Fibroblast of villous mesenchyme (primary cell): ENCODE measurements at places on chromosomes 3 and 15.

DNA sequence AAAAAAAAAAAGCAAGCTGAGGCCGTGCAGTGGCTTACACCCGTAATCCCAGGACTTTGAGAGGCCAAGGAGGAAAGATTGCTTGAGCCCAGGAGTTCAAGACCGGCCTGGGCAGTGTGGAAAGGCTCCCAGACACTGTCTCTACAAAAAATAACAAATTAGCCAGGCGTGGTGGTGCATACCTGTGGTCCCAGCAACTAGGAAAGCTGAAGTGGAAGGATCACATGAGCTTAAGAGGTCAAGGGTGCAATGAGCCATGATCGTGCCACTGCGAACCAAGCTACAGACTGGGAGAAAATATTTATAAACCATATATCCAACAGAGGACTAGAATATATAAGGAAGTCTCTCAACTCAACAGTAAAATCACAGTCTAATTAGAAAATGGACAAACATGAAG lies 10.0 kb downstream of the KLHDC8B start:
- no peak for DNase-seq

GRCh38 chr15:27973886-27974285 lies 125.2 kb downstream of the OCA2 start:
- DNase-seq = no peak

- DNase-seq = no peak
Observed at GRCh38 chr3:194132465-194133286, 3.3 kb upstream of the HES1 start.

- no peak for DNase-seq
Observed at GRCh38 chr3:18401300-18401961, 23.7 kb downstream of the SATB1 start.

DNA sequence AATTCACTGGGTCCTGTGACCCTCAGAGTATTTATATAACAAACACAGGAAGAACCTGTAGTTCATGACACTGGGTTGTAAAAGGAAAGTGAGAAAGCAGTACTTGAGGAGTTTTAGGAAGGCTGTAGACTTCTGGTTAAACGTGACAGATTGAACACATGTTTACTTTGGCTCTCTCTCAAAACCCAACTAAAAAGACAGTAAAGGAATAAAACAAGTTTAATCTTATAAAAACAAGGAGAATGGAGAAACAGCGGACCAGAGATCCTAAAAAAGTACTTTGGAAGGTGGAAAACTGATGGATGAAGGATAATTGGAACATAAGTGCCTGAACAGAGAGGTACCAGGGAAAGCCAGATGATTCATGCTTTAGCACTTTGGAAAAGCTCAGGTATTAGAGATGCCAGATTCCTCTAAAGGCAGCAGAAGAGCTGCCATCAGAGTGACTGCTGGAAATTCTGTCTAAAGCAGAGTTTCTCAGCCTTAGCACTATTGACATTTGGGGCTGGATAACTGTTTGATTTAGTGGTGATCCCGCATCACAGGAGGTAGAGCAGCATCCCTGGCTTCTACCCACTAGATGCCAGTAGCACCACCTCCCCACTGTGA lies 182.9 kb upstream of the RORA start:
- peak; percentile 13 for DNase-seq

DNA sequence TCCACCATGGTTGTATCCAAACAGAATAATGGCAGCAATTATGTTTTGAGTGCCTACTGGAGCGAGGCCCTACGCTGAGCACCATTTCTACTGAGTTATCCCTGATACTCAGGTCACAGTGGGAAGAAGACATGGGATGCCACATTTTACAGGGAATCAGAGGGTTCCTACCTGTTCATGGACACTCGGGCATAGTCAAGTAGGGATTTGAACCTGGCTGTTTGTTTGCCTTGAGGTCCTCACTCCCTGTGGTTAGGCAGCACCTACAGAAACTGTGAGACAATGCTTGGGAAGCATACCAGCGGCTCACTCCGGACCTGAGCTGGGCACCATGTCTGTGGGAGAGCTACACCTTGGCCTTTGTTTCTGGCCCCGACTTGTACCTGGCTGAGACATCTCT lies 390.4 kb downstream of the LRTM1 start:
- no peak for DNase-seq

DNA sequence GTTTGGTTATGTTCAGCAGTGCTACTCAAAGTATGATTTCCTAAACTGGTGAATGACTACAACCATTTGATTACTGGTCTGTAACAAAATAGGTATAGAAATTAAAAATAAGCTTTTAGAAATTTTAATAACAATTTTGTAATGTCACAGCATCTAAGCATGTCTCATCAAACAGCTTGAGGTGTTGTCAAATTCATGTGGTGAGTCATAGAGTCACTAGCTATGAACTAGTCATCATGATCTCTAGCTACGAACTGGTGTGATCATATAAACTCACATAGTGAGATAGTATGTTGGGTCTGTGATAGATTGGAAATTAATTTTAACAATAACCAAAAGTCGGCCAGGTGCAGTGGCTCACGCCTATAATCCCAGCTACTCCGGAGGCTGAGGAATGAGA lies 213.9 kb upstream of the RBMS3 start:
- DNase-seq = peak; percentile 14

DNA sequence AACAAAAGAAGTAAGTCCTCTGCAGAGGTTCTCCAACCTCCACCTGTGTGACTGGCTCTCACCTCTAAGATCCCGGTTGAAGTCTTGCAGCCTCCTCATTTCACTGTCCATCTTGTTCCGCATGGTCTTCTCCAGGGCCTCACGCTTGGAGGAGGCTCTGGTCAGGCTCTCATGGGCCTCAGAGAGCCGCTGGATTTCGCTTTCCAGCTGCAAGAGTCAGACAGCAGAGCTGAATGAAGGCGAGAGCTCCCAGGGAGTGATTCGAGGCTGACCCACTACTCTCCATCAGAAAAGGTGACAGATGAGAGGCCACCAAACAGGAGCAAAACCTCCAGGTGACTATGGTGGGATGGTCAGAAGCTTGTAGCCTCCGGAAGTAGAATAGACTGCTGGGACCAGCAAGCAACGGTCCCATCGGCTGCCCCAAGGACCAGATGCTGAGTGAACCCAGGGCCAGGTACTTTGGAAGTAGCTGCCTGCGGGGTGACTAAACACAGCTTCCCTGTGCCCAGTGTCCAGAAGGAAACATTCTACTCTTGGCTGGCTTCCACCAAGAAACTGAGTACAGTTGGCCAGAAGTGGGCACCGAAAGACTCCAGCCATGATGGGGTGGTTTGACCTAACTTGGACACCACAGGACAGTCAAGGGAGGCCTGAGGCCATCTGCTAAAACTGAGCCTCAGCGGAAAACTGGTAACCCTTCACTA lies 7.9 kb downstream of the AMOTL2 start:
- no peak for DNase-seq

DNA sequence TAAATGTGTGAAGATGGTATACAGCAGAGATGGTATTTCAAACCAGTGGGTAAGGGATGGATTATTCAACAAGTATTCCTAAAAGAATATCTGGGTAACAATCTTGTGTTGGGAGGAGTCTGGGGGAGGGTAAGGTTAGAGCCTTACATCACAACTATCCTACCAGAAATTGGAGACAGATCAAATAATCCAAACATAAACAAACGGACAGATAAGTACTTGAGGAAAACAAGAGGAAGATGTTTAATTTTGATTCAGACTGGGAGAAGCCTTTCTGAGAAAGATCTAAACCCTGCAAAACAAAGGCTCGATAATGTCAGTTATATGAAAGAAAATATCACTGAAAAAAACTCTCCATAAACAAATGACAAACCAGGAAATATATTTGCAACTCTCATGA lies 77.9 kb downstream of the SLC9A9 start:
- DNase-seq = peak; percentile 22

DNA sequence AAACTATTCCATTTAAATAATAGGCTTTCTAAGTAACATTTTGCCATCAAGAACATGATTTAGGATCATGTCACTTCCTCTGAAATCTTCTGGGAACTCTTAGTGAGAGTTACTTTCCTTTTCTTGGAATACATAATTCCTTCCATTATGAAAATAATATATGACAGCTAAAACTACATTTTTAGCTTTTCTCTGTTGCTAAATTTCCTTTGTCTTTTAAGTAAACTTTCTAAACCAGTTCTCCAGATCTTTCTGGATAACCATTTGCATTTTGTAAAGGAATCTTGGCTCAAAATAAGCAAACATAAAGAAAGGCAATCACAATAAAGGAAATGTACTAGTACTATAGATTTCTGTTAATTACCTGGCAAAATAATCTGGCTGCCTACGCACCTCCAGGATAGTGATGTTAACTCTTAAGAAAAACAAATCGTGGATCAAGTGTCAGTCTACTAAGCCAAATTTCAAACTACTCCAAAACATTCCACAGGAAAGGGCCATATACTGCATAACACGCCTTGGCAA lies 165.7 kb downstream of the ZNF385D start:
- no peak for DNase-seq

GRCh38 chr3:71219744-71220638 lies 363.5 kb downstream of the FOXP1 start:
- no peak for DNase-seq

- DNase-seq = no peak
Observed at GRCh38 chr3:65582012-65582717, 456.6 kb downstream of the MAGI1 start.

- peak; percentile 82 for DNase-seq
Observed at GRCh38 chr3:194985031-194985578, 285.9 kb downstream of the XXYLT1 start.

GRCh38 chr15:89441295-89441812 lies 55.0 kb downstream of the RHCG start:
- DNase-seq = no peak

DNA sequence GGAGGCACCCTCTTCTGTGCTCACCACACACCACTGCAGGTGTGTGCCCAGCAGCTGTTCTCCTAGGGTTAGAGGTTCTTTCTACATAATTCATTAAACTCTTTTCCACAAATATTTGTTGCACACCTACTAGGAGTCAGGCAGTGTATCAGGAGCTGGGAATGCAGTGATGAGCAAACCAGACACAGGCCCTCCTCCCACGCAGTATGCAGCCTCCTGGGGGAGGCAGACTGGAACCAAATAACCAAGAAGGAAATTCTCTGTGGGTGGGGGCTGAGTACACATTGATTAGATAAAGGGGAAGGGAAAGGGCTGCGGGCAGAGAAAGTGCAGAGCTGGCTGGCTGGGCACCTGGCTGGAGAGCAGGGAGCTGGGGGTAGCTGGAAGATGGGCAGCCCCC lies 18.5 kb upstream of the C3orf22 start:
- DNase-seq = no peak

GRCh38 chr3:180913581-180914404 lies 1.3 kb downstream of the FXR1 start:
- DNase-seq = peak; percentile 63

GRCh38 chr15:92621972-92622533 lies 33.5 kb downstream of the FAM174B start:
- no peak for DNase-seq

DNA sequence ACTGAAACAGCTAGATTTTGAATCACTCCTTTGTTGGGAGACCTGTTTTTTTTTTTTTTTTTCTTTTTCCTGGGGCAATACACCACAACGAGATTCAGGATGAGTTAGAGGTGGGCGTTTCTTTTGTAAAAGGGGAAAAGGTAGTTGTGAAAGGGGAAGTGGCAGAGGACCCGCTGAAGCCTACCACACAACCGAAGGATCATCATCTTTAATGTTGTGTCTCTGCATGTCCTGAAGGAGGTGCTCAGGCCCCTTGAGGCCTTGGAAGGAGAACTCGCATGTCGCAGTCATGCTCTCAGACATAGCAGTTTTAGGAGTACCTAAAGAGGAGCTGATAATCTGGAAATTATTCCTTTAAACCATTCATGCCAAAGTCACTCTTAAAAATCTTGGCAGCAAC lies 137.9 kb upstream of the LRIG1 start:
- no peak for DNase-seq

DNA sequence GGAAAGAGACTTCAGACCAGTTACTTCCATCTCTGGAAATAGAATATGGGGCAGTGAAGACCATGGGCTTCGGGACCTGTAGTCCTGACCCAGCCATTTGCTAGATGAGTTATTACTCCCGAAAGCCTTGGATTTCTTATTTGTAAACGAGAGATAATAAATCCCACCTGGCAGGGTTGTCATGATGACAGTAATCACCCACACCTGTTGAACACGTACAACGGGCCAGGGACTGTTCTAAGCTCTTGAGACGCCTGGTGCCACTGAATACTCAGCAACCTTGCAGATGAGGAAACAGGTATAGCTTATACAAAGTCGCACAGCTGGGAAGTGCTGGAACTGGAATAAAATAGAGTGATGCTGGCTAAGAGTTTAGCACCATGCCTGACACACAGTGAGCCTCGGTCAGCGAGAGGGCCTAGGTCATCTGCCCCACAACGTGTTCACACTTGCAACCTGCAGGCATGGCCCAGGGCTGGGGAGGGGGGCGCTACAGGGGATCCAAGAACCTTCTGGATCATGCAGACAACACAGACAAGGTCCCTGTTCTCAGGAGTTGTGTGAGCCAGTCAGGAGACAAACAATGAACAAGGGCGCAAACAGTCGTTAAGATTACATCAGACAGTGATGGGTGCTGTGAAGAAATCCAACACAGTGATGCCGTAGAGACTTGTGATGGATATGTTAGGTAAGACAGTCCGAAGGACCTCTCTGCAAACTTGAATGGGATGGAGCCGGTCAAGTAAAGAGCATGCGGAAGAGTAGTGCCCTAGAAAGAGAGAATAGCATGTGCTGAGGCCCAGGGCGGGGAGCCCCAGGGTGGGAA lies 89.2 kb downstream of the CORO2B start:
- DNase-seq = no peak

- no peak for DNase-seq
Observed at GRCh38 chr15:64193971-64194370, 31.1 kb upstream of the PPIB start.
